ENCODE measurements at places on chromosomes 11 and 22.
A peak's percentile ranks its signal among the peaks of the same experiment; 100 is the strongest.

GRCh38 chr11:15551901-15552851 lies 437.5 kb downstream of the INSC start:
- no peak for DNase-seq

GRCh38 chr11:49302360-49302759 lies 94.0 kb upstream of the FOLH1 start:
- DNase-seq = no peak

- DNase-seq = no peak
These were observed 3.5 kb upstream of the PDGFB start for GRCh38 chr22:39248254-39248653.

- no peak for DNase-seq
These were observed 61.6 kb downstream of the MORC2 start for GRCh38 chr22:30906946-30907345.

- no peak for DNase-seq
These were observed 57.4 kb upstream of the WNT11 start for GRCh38 chr11:76263657-76264056.

- no peak for DNase-seq
These were observed 36.2 kb upstream of the DDX6 start for GRCh38 chr11:118827118-118827517.

- no peak for DNase-seq
These were observed 55.2 kb upstream of the SLC25A18 start for GRCh38 chr22:17508110-17508509.

GRCh38 chr11:72008728-72009127 lies 10.0 kb downstream of the IL18BP start:
- DNase-seq = no peak

DNA sequence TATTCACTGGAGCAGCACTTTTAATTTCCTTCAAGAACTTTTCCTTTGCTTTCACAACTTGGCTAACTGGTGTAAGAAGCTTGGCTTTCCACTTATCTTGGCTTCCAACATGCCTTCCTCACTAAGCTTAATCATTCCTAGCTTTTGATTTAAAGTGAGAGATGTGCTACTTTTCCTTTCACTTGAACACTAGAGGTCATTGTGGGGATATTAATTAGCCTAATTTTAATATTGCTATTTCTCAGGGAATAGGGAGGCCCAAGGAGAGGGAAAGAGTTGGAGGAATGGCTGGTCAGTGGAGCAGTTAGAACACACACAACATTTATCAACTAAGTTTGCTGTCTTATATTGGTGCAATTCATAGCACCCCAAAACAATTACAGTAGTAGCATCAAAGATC lies 24.6 kb upstream of the CCDC90B start:
- DNase-seq = no peak

DNA sequence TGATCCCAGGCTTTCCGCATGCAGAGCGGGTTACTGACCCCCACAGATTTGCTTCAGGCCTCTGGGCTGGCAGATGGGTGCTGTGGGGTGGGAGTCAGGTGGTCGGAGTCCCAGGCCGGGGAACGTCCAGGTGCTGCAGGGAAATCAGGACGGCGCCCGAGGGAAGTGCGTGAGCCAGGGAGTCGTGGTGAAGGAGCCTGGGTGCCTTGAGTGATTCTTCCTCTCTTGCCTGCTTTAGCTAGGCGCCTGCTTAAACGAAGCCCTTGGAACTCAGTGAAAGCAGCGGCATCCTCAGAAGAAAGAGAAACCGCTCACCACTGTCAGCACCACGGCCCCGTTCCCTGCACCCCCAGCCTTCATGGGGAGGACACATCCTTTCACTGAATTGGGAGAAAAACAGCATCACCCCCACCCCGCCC lies 455.6 kb downstream of the BRD1 start:
- DNase-seq = no peak

DNA sequence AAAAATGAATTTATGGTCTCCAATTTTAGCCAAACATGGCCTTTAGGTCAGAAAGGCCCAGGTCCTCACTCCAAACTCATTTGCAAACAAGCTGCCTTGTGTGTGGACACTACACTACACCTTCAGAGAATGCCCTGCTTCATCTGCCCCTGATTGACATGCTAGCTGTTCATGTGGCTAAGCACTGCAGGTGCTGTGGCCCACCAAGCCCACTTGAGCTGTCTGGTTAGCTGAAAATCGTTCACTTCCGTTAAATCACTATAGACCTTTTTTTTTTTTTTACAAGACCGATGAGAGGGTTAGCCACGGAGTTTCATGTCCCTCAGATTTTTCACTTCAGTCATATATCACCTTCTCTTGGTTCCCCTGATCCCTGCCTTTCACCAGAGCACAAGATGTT lies 39.3 kb downstream of the NF2 start:
- DNase-seq = no peak

GRCh38 chr11:45031912-45032519 lies 81.3 kb upstream of the TP53I11 start:
- peak; percentile 79 for DNase-seq

DNA sequence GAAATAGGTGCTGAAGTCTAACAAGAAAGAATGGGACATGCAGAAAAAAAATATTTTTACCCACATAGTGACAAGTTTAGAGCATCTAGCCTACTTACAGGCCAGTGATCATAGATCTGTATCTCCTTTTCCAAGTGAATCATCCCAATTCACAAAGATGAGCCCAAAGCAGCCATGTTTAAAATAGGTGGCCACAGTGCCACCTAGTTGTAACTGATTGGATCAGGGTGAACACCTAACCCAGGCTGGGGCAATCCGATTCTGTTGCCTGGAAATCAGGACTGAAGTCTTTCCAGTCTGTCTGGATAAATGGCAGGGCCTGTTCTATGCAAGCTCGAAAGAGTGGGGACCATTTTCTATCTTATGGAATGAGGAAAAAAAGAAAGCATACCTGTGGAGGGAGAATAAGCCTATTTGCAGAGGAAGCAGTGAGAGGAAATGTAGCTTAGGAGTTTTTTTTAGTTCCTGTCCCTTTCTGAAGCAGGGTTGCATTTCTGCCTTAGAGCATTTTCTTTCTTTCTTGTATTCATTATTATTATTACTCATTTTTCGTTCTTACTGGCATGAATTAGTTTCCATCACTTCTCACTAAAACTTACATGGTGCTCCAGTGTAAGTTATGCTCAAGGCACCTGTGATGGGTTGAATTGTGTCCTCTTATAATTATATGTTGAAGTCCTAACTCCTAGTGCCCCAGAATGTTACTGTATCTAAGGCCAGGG lies 113.2 kb upstream of the RAG2 start:
- no peak for DNase-seq

- DNase-seq = no peak
These were observed 7.6 kb downstream of the LRRC10B start for GRCh38 chr11:61516191-61516590.

GRCh38 chr11:68911731-68912130 lies 8.0 kb downstream of the IGHMBP2 start:
- DNase-seq = no peak

GRCh38 chr11:117439256-117439655 lies 111.6 kb downstream of the CEP164 start:
- no peak for DNase-seq

GRCh38 chr11:9693801-9694553 lies 30.1 kb downstream of the SWAP70 start:
- no peak for DNase-seq

DNA sequence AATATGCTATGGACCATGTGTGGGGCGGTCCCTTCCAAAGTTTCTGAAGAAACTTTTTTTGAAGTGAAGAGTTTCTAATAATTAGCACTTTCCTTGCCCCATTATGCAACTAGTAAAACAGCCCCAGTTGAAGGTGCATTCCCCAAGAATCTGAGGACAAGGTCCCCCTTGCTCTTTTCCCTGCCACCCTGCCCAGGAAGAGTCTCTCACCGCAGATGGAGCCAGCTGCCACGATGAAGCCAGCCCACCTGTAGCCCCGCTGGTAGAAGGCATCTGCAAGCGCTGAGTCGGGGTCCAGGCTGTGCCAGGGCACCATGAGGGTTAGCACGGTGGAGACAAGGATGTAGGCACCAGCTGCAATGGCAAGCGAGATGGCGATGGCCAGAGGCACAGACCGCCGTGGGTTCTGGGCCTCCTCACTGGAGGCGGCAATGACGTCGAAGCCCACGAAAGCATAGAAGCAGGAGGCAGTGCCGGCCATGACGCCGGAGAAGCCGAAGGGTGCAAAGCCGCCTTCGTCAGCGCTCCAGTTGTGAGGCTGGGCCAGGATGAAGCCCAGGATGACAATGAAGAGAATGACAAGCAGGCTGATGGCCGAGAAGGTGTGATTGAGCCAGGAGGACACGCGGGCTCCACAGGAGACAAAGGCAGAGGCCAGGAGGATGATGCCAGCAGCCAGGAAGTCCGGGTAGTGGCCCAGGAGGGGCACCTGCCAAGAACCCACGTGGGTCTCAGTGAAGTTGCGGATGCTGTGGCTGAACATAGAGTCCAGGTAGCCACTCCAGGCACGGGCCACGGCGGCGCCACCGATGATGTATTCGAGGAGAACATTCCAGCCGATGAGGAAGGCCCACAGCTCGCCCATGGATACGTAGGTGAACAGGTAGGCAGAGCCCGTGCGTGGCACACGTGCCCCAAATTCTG lies 1.5 kb downstream of the SLC7A4 start:
- DNase-seq = no peak

- no peak for DNase-seq
These were observed 28.2 kb downstream of the HSD17B12 start for GRCh38 chr11:43708776-43709175.

- DNase-seq = no peak
These were observed 87.7 kb upstream of the ANO3 start for GRCh38 chr11:26244207-26244606.

DNA sequence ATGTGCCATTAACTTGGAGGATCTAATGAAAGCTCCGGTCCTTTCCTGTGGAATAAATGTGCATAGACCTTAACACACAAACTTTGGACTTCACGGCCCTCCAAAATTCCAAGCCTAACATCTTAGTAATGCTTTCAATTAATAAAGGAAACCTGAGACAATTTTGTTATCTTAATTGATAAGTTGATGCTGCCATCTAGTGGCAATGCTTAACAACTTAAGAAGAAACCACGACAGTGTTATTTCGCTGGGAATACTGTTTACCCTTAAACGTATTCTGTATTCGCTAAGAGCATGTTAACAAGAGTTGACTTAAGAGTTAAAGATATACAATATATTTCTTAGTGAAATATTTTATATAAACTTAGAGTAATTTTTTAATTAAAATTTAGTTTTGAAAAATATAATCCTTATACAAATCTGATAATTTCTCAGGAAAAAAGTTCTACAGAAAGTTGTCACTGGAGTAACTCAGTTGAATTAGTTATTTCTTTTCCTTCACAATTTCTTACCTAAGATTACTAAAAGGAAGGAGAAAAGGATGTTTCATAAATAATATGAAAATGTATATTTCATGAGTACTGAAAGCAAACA lies 35.0 kb upstream of the OR9G4 start:
- DNase-seq = peak; percentile 4

- no peak for DNase-seq
These were observed 23.3 kb downstream of the SAMM50 start for GRCh38 chr22:43978558-43978957.

- peak; percentile 23 for DNase-seq
These were observed 1.8 kb upstream of the FLI1 start for GRCh38 chr11:128691802-128692752.

- no peak for DNase-seq
These were observed 65.5 kb downstream of the GGTLC2 start for GRCh38 chr22:22709719-22710445.

GRCh38 chr11:46378811-46379481 lies 2.5 kb upstream of the MDK start:
- no peak for DNase-seq

DNA sequence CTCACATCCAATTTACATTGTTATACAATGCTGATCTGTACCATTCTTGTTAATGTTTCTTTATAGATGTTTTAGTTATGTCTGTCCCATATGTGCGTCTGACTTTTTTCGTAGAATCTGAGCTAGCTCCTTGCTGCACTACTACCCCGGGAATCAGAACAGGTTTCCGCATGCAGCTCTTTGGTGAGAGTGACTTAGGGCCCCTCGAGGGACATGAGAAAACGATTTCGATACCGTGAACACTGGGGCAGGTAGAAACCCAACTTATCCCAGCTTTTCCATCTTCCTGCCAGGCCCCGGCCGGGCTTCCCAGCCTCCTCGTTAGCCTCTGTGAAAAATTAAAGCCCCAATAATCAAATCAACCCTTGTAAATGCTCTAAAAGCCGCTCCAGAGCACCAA lies 23.4 kb upstream of the PKNOX2 start:
- DNase-seq = no peak

DNA sequence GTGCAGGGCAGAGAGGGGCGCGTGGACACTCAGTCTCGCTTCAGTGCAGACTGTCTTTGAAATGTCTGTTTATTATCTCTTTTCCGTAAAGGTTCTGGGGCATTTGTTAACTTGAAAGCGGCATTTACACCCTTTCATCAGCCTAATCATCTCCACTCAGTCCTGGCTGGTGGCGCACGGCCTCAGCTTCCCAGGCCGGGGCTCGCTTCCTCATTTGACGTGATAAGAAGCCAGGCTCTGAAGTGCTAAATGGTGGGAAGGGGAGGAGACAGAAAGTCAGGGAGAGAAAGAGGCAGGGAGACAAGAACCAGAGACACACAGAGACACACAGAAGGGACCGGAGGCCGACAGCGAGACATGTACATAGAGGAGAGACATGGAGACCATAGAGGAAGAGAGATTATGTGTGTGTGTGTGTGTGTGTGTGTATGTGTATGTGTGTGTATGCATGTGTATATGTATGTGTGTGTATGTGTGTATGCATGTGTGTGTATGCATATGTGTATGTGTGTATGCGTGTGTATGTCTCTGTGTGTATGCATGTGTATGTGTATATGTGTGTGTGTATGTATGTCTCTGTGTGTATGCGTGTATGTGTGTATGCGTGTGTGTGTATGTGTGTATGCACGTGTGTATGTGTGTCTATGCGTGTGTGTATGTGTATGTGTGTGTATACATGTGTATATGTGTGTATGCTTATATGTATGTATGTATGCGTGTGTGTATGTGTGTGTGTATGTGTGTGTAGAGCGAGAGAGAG lies 101.5 kb downstream of the ST3GAL4 start:
- DNase-seq = no peak

- DNase-seq = no peak
These were observed 70.3 kb downstream of the SEZ6L start for GRCh38 chr22:26239581-26239980.

DNA sequence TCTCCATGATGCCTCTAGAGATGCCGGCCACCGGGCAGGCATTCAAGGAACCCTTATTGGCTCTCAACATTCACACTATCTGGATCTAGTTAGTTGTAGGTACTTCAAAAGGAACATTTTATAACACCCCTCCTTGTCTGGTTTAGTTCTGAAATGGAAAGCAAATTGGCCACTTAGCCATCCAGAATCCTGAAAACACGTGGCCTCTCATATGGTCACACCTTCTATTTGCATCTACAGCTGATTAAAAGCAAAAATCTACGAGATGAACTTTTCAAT lies 29.2 kb downstream of the ABTB2 start:
- no peak for DNase-seq

DNA sequence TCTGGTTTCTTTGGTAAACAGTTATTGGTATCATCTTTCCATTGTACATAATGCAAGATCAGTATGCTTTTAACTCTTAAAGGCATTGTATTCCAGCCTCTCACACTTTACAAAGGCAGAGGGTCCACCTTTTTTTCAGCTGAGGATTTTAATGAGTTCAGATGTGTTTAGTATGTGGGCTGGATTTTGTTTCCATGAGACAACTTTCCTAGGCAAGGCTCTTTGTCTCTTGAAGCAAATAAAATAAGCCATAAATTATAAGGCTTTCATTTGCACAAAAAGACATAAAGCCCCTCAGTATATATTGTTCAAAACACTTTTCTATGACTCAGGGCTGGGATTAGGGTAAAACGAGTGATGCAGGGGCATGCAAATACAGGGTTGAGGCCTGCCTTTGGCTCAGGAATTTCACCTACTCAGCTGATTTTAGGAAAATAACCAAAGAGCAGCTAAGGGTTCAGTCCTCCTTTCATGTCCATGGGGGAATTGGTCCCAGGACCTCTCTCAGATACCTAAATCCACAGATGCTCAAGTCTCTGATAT lies 7.6 kb downstream of the MMP20 start:
- DNase-seq = no peak

All from germinal center (tissue), 1 donor.